Astrocyte of the cerebellum (primary cell): ENCODE measurements at places on chromosomes 7 and 10.

GRCh38 chr7:150971242-150972022 lies 6.7 kb downstream of the KCNH2 start:
- no peak for DNase-seq

DNA sequence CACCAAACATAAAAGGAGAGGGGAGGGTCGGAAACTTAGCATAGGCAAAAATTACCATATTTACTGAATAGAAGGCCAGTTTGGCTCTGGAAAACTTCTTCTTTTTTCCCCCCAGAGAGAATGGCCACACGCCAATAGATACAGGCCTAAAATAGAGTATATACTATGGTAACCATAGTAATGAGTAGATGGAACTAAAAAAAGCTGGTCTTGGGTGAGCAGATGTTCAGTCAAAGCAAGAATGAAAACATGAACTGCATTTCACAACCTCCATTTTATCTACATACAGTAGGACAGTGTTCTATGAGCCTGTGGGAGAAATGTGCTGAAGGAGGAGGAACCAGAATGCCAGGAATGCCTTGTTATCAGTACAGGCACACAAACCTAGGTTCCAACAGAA lies 141.7 kb upstream of the SEMA3A start:
- peak; percentile 52 for DNase-seq

DNA sequence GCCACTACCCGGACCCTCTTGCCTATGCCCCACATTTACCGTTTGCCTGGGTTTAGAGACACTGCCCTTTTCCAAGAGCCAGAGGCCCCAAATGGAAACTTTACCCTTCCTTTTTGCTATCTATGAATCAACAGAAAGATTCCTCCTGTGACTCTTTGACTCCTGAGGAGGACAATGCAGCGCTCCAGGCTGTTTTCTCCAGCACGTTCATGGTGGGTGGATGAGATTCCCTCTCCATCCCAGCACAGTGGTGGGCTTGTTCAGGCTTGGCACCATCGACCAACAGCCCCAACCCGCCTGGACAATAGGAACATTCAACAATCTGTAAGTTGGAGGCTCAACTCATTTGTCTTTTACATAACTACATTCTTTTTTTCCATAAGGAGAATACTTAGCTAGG lies 55.9 kb downstream of the DLD start:
- no peak for DNase-seq

GRCh38 chr10:78947226-78947625 lies 121.5 kb upstream of the ZMIZ1 start:
- no peak for DNase-seq

DNA sequence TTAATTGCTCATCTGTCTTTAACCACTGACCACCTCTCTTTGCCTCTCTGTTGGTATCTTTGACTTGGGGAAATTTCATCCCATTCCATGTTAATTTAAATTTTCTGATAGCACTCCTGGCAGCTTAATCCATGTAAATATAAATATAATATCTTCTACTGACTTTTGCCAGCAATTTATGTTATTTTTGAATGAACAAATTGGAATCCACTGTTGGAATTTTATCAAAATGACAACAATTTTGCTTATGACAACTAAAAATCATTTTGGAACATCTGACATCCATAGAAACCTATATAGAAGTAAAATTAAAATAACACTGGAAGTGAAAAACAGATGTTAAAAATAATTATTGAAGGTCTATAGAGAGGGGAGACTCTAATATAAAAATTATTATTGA lies 176.5 kb upstream of the AKR1E2 start:
- no peak for DNase-seq

- DNase-seq = no peak
These were observed 414.7 kb upstream of the GHITM start for GRCh38 chr10:83724471-83725241.

GRCh38 chr7:138091032-138091431 lies 14.8 kb downstream of the AKR1D1 start:
- no peak for DNase-seq

DNA sequence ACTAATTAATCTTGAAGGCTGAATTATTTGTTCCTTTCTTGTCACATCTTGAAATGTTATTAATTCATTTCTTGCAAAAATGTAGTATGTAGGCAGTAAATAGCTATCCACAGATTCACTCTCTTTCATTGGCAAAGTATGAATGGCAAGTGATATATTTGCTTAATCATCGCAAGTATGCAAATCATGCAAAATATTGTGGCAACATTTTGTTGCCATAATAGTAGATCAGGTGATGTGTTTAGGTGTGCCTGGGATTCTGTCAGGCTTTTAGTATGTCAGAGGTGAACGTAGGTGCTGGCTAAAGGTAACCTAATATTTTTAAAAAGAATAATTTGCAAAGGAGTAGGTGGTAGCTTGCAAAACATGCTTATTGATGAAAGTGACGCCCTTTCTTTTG lies 5.9 kb downstream of the MAP3K8 start:
- DNase-seq = no peak

DNA sequence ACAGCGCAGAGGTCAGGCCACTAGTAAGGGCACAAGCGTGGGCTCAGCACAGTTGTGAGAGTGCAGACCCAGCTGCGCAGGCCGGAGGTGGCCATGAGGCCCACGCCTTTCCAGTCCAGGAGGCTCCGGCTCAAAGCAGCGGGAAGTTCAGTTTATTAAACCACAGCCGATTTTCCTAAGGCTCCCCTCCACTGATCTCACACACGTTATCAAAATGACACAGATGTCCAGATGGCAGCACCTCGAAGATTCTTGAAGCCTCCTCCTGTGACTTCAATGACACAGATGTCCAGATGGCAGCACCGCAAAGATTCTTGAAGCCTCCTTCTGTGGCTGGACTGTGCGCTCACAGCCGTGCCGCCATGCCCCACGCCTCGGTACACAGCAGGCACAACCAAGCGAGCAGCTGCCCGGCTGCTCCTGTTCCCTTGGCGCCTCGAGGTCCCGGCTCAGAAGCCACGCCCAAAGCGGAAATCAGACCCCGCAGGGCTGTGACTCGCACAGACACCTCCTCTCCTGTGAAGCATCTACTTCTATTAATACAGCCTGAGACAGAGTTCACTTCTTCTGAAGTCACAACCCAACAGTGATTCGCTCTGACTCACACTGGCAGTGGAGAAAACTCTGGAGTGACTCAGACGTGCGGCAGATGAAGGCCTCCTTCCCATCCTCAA lies 122.7 kb downstream of the MAD1L1 start:
- DNase-seq = peak; percentile 67

DNA sequence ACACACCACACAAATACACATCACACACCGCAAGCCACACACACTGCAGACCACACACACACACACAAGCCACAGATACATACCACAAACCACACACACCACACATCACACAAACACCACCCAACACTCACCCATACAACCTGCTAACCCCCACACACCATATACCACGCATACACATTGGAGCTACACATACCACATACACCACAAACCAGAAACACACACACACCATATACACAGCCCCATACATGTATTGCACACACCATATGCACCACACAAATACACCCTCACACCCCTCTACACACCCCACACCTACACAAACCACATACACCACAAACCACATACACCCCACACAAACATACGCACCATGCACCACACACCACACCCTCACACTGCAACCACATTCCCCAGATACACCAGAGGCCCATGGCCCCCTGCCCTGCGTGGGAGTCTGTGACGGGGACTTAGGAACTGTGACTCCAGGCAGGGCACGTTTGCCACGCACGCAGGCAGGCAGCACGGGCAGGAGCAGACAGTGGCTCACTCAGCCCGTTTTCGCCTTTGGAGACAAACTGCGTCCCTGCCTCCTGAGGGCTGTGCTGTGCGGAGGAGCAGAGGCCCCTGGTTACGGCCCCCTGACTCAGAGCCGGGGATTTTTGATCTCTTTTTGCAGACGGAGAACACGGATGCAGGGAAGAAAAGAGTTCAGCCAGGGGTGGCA lies 52.6 kb downstream of the TMEM209 start:
- no peak for DNase-seq

- no peak for DNase-seq
These were observed 7.8 kb downstream of the ADRA2A start for GRCh38 chr10:111084366-111085255.

DNA sequence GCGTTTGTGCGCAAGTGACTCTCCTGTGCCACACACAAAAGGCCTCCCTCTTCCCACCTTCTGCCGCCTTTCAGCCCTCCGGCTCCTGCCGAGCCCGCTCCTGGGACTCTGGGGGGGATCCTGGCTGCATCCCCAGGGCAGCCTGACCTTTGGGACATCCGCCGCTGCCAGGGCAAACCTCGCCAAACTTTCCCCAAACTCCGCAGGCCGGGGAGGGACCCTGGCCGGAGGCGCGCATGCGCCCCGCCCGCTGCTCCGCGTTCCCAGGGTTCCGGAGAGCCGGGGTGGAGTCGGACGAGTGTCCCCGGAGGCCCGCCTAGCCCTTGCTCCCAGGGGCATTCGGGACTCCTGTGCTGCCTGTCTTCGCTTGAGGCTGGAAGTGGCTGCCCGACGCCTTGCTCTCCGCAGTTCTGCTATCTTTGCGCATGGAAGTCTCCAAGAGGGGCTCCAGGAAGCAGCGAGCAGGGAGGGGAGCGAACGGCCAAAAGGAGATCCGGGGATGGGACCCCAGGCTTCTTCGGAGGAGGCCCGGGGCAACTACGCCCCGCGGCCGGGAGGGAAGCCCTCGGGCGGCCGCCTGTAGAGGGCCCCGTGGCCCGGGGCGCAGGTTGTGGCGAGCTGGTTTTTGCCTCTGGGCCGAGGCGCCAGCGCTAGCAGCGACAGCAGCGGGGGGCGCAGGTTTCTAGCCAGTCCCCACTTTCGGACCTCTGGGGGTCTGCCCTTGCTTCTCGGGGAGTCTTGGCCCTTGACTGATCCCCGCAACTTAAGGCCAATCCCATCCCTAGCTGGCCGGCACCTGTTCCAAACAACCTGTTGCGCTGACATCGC lies 7.0 kb downstream of the PTF1A start:
- DNase-seq = no peak

- DNase-seq = no peak
These were observed 17.6 kb upstream of the AOAH start for GRCh38 chr7:36741866-36742265.

DNA sequence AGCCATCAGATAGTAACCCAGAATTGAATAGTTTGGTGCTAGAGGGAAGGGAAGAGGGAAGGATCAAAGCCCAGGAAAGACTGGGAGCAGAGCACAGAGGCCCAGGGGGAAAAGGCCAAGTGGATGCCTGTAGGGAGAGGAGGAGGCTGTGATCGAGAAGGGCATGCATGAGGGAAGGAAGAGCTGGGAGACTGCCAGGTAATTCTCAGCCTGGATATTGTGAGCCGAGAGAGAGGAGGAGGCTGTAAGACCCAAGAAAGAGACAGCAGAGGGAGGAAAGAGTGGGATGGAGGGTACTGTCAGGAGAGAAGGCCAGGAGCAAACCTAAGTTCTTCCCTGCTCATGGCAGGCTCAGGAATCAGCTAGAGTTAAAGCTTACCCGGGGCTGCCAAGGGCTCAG lies 178.2 kb downstream of the CCDC3 start:
- no peak for DNase-seq

- no peak for DNase-seq
These were observed at the start of gene AEBP1 for GRCh38 chr7:44103923-44104859. Gene AEBP1, plus strand, starts transcription at chr7:44104345. Its CDS starts 321 bp downstream, at chr7:44104666.

DNA sequence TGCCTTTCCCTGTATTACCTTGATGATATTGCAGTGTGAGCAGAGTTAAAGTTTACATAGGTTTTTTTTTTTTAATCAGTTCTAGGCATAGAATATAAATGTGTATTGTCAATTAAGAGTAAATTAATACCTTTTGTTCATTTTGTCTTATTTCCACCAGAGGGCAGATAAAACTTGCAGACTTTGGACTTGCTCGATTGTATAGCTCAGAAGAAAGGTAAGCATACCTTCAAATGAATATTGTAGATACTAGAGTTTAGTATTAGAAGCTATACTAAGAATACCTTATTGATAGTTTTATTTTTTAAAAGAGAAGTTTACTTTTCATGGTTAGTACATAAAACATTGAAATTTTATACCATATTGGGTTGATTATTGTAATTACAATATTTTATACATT lies 86.8 kb downstream of the MPLKIP start:
- no peak for DNase-seq

- no peak for DNase-seq
These were observed 630.0 kb downstream of the NRG3 start for GRCh38 chr10:82505009-82505408.

DNA sequence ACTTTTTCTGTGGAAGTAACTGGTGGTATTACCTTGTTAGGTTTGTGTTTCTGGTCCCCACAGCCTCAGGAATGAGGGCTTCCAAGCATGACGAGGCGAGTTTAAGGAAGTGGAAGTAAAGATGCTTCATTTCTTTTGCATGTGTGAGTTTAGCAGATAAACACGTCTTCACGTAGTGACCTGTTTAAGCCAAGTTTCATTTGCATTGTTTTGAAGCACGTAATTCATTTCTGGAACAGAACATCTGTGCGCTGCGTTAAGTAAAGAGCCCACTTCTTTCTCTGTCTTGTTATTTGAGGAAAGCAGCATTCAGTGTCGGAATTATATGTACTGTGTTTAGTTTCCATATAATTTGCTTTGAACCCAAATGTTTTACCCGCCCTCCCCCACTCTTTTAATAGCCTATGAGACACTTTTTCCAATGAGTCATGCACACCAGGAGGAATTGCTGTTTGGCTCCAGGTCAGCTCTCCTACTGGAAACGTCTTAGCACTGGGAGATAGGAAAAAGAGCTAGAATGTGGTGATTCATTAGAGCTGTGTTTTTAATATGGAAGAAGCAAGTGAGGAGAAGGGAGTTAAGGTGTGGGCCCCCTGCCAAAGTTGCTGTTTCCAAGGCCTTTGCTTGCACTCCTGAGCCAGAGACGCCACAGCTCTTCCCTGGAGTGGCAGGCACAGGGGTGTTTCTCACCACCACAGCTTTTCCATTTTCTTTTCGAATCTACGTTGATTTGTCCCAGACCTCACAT lies 36.7 kb downstream of the BTBD16 start:
- peak; percentile 98 for DNase-seq
